ENCODE measurements at places on chromosomes 3 and 15.

DNA sequence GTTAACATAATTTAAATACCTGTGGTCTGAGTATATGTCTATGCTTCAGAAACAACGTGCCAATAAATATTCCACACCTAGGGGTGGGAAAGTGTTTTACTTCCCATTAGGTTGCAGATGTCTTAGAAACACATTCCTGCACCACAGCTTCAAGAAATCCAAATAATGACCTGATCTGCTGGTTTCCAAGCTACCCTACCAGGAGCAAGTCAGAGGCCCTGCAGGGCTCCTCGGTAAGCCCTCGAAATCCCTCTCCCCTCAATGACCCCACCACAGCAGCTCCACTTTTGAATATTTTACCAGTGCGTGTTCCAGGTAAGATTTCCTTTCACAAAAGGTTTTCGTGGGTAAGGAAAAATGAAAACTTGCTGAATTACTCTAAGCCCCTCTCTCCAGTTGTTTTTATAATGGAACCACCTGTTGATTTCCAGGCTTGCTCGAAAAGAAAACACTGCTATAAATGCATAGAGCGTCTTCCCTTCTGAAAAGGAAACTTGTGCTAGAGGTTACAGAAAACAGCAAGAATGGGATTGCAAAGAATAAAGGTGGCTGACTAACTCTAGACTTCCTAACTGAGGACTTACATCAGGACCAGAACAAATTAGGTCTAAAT lies 12.6 kb downstream of the IL12A start:
- no peak for DNase-seq

- no peak for DNase-seq
Observed at GRCh38 chr3:6921066-6921465, 60.2 kb downstream of the GRM7 start.

DNA sequence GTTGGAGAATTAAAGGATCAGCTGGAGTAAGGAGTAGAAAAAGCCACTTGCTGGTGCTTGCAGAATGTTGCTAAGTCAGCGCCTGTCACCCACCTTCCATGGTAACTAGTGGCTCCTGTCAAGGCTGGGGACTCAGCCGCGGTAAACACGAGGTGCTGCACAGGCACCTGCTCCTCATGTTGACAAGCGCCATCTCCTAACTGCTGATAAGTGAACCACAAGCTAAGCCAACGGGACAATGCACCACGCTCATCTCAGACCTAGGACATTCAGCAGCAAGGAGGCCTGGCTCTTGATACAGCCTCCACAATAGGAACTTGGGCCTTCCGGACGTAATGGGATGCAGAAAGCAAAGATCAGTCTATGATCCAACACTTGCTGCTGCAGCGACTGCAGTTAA lies 264.4 kb downstream of the OCA2 start:
- DNase-seq: no peak

GRCh38 chr3:140834266-140835037 lies 107.2 kb upstream of the SLC25A36 start:
- no peak for DNase-seq

DNA sequence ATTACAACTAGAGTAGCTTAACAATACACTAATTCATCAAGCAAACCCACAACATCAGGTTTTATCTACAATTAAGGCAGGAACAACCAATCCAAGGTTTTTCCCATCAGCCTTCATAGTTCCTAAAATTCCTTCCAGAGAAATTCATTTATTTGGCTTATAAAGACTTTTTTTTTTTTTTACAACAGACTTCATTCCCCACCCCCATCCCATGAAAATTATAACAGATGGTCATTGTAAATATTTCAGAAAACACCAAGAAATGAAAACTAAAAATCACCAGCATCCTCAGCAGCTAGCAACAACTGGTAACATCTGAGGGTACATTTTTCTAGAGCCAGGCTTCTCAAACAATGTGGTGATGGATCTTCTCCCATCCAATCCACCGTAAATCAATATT lies 11.0 kb downstream of the SH3BP5 start:
- no peak for DNase-seq

- DNase-seq: no peak
Observed at GRCh38 chr3:187742351-187743171, 2.7 kb downstream of the BCL6 start.

DNA sequence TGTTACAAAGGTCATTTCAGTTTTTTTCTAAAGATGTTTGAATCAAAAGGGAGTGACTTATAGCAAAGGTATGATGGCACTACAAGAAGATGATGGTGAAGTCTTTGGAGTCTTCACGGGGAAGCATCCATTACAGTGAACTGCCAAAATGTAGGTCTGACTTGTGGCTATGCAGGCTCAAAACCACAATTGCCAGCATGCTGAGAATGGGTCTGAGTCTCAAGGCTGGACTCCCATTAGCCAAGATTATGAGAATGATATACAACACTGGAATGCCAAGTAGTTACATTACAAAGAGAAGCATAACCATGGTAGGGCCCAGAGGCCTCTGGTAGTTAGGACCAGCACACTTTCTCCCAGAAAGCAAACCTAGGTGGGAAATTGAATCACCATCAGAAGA lies 194.2 kb downstream of the MTHFS start:
- no peak for DNase-seq

- no peak for DNase-seq
Observed at GRCh38 chr3:53941184-53941583, 49.5 kb upstream of the SELENOK start.

GRCh38 chr3:153768561-153769469 lies 352.4 kb upstream of the ARHGEF26 start:
- peak; percentile 75 for DNase-seq

DNA sequence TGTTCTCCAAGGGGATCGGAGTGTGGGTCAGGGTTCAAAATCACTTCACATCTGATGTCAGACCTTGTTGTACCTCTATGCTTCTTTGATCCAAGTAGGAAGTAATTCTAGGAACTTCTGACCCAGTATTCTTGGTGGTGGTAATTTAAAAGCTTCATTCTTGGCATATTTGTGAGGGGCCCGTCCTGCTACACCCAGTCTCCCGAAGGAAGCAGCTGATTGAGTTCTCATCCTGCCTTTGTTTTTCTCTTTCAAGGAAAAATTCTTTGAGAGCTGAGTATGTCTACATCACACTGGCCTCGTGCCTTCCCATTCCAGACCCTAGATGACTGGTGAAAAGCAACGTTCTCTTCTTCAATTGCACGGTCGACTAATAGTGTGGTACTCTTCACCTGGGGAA lies 234.4 kb upstream of the TPRG1 start:
- peak; percentile 25 for DNase-seq

DNA sequence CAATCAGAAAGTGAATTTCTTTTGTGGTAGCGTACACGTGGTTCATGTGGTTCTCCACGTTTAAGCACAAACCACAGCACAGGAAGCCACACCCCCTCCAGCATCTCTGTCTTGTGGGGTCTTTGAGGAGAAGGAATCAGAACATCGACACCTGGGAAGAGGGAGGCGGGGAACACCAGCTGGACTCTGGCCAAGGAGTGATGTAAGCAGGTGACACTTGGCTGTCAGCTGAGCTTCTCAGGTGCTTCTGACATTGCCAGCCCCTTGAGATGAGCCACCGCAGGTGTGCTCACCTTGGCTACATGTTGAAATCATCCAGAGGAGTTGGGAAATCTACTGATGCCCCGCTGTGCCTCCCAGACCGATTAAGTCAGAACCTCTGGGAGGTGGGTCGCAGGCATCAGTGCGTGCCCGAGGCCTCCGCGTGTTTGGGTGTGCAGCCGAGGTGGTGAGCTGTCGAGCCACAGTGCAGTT lies 85.0 kb downstream of the FAM81A start:
- peak; percentile 17 for DNase-seq

DNA sequence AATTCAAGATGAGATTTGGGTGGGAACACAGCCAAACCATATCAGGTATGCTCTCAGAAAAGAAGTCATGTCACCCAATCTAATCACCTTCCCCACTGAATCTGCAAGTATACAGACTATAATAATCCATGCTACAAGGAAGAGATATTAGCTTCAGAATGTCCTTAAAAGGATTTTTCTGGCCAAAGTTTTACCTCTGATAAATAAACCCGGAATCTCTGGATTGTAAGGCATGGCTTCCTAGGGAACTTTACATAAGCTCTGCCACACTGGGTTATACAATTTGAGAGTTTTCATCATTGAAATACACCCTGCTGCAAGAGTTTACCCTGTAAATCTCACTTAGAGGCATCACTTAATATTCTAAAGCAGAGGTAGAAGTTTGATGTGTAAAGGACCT lies 330.5 kb upstream of the KCNMB2 start:
- DNase-seq: no peak

- peak; percentile 53 for DNase-seq
Observed at GRCh38 chr15:66039117-66039871, 170.0 kb downstream of the RAB11A start.

GRCh38 chr15:53324061-53324460 lies 435.4 kb downstream of the WDR72 start:
- no peak for DNase-seq

- DNase-seq: no peak
Observed at GRCh38 chr3:32076566-32076965, 29.9 kb upstream of the GPD1L start.

DNA sequence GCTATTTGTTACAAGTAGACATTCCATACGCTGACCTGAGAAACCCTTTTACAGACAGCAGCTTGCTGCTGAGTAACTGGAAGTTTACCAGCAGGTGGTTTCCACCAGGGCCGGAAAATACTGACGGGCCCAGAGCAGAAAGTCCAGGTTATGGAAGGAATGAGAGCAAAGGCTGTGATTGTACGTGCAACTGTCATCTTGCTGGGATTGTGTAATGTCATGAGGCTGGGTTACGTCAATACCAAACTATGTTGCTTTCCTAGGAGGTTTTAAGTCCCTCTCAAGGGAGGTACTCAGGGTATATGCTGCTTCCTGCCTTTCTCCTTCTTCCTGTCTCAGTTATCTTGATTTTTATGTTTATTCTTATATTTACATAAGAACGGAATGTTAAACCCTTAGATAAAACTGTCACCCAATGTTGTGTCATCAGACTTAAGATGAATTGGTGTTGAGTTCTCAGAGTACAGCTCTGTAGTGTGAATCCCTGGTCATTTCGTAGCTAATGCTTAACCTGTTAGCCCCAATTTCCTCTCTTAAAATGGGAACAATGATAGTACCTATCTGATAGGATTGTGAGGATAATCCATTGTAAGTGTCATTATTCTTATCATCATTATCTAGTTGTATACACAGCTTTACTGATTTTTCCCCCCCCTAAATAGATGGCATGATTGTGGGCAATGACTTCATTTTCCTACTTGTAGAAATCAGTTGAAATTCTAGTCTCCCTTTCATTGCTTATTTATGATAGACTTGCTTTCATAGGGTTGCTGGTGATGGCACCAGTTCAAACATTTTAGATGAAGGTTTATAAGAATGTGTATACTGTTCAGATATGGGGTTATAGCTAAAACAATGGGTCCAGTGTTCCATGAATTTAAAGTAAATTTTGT lies 101.4 kb downstream of the FNDC3B start:
- no peak for DNase-seq

DNA sequence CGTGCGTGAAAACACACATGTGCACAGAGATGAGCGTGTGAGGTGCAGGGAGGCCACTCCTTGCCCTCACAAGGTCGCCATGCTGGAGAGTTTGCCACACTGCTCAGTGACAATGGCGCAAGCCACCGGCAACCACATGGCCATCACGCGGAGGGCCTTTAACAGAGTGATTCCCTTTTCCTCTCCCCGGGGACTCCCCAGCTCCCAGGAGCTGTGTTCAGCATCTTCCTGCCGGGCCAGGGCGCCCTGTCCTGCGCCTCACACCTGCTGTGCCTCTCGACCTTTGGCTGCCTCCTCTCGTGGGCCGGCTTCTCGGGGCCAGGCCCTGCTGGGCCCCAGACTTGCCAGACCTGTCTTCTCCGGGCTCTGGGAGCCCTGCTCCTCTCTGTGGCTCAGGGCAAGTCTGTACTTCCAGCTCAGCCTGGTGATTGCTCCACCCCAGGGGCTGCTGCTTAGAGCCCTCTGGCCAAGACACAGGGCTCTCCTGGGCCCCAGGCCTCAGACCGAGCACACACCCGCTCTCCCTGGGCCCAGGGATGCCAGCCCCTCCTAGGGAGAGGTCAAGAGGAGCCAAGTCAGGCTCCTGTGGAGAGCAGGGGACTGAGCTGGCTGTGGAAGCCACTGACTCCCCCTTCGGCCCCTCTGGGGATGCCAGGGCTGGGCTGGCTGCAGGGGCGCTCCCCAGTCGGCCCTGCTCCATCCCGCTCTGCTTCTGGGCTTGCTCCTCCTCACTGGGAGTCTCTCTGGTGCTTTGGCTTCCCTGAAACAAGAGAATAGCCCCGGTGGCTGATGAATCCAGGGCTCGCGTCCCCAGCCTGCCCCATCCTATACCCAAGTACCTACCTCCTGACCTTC lies 5.6 kb downstream of the CCDC9B start:
- no peak for DNase-seq

DNA sequence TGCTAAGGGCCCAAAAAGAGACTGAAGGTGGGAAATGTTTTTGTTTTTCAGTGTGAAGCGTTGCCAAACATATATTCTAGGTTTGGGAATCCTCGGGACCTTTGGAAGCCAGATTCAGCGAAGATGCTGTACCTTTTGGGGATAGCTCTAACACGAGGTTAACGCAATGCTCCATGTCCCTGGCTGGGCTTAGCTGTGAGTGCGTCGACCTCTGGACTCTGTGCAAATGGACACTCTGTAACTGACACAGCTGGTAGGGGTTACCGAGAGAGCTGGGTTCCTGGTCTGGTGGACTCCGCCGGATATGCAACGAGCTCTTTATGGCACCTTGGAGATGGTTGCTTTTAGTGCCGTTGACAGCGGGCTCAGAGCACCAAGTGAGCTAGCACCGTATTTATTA lies 724 bp upstream of the SH3GL3 start:
- DNase-seq: no peak

DNA sequence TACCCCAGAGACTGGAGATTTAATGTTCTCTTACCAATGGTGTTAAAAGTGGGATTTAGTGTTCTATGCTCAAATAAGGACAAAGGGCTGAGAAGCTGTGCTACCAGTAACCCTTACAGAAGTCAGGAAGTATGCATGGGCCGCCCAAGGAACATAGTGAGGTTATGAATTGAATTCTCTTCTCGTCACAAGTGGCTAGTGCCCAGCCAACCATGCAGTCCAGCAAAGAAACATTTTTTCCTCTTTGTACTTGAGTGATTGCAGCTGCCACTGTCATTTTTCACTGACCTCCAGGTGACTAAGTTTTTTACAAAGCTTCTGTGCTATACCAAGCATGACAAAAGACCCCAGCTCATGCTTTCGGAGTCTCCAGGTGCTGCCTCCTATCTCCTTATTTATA lies 110.6 kb upstream of the DCBLD2 start:
- peak; percentile 41 for DNase-seq

GRCh38 chr3:106294121-106294520 lies 425.3 kb upstream of the CBLB start:
- no peak for DNase-seq

GRCh38 chr3:15844889-15845288 lies 47.1 kb upstream of the ANKRD28 start:
- DNase-seq: no peak

DNA sequence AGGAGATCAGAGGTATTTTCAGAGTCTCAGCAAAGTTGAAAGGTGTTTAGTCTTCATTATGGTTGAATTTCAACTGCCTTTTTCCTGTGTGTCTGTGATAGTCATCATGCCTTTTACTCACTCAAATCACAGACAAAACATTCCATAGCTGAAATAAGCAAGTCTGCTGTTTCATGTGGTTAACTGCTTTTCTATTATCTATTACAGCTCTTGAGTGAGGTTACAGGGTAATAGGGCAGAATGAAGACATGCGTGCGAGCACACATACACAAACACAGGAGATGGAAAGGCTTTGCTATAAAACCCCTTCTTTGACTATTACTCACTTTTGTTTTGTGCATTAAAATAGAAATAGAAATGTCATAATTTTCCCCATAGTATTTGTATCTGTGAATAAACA lies 192.6 kb upstream of the RARB start:
- DNase-seq: no peak

All from iPS-NIHi11 (cell line).